DMS53 (cell line): ENCODE measurements at places on chromosomes 4 and X.
A peak's percentile ranks its signal among the peaks of the same experiment; 100 is the strongest.

GRCh38 chr4:26583538-26583864, 383 bp upstream of the TBC1D19 start:
- DNase-seq = peak; percentile 95

GRCh38 chr4:57442831-57443291, 332.7 kb upstream of the IGFBP7 start:
- peak; percentile 76 for DNase-seq

GRCh38 chr4:98996056-98996764, 689 bp downstream of the METAP1 start:
- peak; percentile 55 for DNase-seq

DNA sequence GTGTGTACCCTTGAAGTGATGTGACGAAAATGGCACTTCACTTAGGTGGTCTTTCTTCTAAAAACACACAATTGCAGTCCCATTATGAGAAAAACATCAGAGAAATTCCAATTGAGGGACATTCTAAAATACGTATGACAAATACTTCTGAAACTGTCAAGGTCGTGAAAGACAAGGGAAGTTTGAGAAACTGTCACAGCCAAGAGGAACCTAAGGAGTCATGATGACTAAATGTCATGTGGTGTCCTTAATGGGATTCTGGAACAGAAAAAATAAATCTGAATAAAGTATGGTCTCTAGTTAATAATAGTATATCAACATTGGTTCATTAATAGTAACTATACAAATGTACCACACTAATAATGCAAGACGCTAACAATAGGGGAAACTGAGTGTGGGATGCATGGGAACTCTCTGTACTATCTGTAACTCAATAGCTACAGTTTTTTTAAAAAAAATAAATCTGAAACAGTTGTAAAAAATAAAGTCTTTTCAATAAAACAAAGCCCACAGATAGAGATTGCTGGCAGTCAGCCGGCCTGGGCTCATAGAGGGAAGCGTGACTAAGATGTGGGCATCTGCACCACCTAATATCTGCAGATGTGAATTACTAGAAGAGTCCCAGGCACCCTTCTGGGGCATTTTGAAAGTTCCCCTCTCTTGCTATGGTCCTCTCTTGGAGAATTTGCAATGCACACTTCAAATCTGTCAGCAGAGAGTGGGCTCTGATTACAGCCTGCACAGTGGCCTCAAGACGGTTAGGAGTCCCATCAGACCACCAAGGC, 47.6 kb downstream of the MID1IP1 start:
- no peak for DNase-seq

GRCh38 chr4:26609391-26609790, 25.5 kb downstream of the TBC1D19 start:
- DNase-seq = no peak

GRCh38 chr4:113293043-113293560, 243.6 kb downstream of the ANK2 start:
- DNase-seq = no peak
